ENCODE measurements at places on chromosomes 1 and 21. TPM values are rescaled to one million over a fixed set of nuclear protein-coding genes. Genes with fewer than 3 reads are reported as not detected.

- no peak overlapping the region for H3K4me3 ChIP-seq
- no peaks in the 10 kb centered on the region for H3K27me3 ChIP-seq
- no peak for DNase-seq
- H3K27ac ChIP-seq: no peak overlapping the region
- H3K36me3 ChIP-seq: no peaks in the 10 kb centered on the region
These were observed 8.9 kb downstream of the STUM start for GRCh38 chr1:226557424-226557823.

DNA sequence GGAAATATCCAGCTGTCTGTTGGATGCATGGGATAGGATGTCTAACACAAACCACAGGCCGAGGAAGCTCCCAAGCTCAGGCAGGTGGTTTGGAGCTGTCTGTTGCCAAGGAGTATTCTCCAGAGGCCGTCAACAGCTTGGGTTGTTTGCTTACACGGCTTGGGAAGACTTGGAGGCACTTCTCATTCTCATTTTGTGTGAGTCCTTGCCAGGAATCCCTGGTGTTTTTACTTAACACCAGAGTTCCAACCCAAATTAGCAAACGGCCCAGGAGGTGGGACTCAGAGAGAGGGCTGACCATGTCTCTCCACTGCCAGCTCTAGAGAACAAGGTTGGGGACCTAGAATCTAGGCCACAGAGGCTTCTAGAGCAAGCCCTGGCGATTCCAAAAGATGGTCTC lies 72.7 kb upstream of the FAM20B start:
- no peaks in the 10 kb centered on the region for H3K27me3 ChIP-seq
- no peak overlapping the region for H3K27ac ChIP-seq
- H3K4me1 ChIP-seq: peaks cover 64% of the 10 kb centered on the region
- no peak overlapping the region for H3K4me3 ChIP-seq

GRCh38 chr1:184990204-184990603 lies 15.9 kb upstream of the NIBAN1 start:
- DNase-seq: no peak
- no peak overlapping the region for H3K4me3 ChIP-seq
- no peaks in the 10 kb centered on the region for H3K4me1 ChIP-seq
- no peaks in the 10 kb centered on the region for H3K36me3 ChIP-seq
- H3K27me3 ChIP-seq: peaks cover 11% of the 10 kb centered on the region

DNA sequence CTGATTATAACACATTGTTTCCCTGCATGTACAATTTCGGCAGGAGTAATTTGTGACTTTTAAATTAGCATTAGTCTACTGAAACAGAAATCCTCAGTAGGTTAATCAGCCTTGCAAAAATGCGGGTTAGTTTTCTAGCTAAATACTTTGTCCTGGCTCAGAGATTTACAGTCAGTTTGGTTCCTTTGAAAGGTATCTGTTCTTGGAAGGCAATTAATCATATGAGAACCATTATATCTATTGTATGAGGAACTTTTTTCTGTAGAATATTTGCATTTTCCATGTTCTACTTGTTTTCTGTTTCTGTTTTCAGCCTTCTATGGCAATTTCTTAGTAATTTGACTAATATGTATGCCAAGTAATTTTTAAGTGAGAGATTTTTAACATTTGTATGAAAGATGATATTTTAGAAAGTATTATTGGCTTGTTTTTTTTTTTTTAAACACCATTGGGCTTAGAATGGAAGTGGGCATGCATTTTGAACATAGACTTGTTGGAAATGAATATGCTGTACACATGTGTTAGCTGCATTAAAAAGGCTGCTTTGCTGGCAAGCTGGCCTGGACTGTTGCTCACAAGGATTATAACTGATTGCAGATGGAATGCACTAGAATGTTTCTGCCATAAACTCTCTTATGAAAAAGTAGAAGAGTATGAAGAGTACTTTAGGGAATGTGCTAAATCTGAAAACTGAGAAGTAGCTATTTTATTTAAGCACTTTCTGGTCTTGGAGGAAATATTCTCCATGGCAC lies 26.2 kb downstream of the KIF1B start:
- H3K4me1 ChIP-seq: peaks cover 8% of the 10 kb centered on the region
- no peak overlapping the region for H3K4me3 ChIP-seq
- H3K36me3 ChIP-seq: peaks cover 12% of the 10 kb centered on the region

DNA sequence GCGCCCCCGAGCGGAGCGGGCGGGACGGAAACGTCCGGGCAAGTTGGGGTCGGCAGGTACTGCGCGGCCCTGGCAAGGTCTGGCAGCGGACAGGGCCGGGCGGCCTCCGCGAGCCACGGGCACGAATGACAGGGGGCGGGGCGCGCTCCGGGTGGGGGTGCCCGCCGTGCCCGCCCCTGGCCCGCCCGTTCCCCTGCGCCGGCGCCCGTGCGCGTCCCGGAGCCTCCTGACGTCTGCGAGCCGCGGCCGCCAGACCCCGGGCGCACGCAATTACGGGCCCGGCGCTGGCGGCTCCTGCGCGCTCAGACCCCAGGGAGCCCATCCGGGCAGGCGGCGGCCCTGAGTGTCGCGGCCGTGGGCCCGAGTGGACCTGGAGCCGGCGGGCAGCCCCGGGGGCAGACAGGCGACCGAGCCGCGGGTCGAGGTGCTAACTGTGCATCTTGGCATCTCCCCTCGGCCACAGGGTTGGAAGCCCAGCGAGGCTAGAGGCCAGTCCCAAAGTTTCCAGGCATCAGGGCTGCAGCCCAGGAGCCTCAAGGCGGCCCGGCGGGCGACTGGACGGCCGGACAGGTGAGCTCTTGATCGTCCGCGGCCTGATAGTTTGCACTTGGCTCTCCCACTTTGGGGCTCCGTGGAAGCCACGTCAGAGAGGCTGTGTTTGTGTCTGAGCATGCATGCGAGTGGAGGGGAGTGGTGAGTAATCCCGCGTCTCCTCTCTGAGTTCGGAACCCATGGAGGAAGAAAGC lies 918 bp downstream of the MIB2 start:
- peaks cover 14% of the 10 kb centered on the region for H3K36me3 ChIP-seq
- H3K4me1 ChIP-seq: peaks cover 36% of the 10 kb centered on the region
- peak overlapping the region; percentile 98 for H3K4me3 ChIP-seq
- peak overlapping the region; percentile 99 for H3K27ac ChIP-seq

DNA sequence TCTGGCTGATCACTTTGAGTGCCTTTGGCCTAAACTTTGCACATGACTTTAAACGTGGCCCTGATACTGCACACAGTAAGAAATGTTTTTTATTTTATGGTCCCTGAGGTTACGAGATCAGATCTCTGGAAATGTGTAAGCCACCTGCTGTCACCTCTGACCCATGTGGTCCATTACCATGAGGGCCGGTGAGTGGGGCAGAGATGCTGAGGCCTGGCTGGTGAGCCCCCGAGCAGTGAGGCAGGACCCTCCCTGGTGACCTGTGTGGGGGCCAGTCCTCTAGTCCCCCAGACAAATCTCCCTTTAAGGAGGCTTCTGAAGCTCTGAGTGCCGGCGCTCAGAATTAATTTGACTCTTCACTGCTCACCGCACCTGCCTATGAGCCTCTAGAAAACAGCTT lies 12.4 kb downstream of the TFF3 start:
- H3K4me1 ChIP-seq: no peaks in the 10 kb centered on the region
- H3K36me3 ChIP-seq: no peaks in the 10 kb centered on the region
- H3K4me3 ChIP-seq: no peak overlapping the region

- 0 out of 3 replicates have a peak, but pooled peaks cover 2% of the 10 kb centered on the region for H3K27me3 ChIP-seq
- peaks cover 42% of the 10 kb centered on the region for H3K4me1 ChIP-seq
- H3K4me3 ChIP-seq: no peak overlapping the region
- DNase-seq: no peak
- H3K36me3 ChIP-seq: no peaks in the 10 kb centered on the region
- H3K27ac ChIP-seq: no peak overlapping the region
These were observed 12.7 kb downstream of the LCK start for GRCh38 chr1:32263744-32264143.

DNA sequence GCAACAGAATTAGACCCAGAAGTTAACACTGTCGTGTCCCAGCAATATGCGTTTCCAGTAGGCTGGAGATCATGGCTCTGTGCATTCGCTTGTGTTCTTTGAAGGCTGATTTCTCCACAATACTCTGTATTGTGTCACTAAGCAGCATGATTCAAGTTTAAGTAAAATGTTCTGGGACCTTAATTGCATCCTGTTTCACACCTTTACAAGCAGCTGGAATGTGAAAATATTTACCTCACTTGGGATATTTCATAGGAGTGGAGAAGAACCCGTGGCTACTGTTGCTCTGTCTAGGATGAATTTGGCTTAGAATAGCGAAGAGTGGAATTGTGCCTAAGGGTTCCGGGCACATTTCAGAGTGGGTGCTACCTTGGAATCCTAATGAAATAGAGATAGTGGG lies 6.3 kb downstream of the PTGFRN start:
- H3K27ac ChIP-seq: no peak overlapping the region
- H3K36me3 ChIP-seq: no peaks in the 10 kb centered on the region
- no peak overlapping the region for H3K4me3 ChIP-seq
- DNase-seq: no peak

DNA sequence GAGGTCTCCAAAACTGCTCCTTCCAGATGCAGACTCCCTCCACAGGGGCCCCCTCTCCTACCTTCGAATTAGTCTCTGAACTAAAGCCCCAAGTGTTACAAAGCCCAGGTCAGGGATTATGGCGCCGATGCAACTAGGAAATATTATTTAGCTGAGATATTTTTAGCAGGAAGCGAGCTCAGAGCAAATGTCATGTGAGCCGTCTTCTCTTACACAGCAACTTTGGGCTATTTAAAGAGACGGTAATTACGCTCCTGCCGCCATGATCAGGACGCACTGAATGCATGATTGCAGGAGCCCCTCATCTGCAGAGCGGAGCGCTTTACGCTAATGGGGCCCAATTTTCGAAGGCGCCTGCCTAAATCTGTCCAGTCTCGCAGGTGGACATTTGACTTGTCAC lies 55.3 kb upstream of the TARDBP start:
- no peaks in the 10 kb centered on the region for H3K36me3 ChIP-seq
- DNase-seq: no peak
- no peaks in the 10 kb centered on the region for H3K4me1 ChIP-seq
- peaks cover 4% of the 10 kb centered on the region for H3K27me3 ChIP-seq

The FAM131C gene
- not detected for total RNA-seq

The NBPF20 gene
- 3.1 TPM for total RNA-seq

The ACTN2 gene
- 0.04 TPM for total RNA-seq

The ITLN2 gene
- total RNA-seq: not detected
